ENCODE measurements at places on chromosomes 1 and 21.
A peak's percentile ranks its signal among the peaks of the same experiment; 100 is the strongest.

DNA sequence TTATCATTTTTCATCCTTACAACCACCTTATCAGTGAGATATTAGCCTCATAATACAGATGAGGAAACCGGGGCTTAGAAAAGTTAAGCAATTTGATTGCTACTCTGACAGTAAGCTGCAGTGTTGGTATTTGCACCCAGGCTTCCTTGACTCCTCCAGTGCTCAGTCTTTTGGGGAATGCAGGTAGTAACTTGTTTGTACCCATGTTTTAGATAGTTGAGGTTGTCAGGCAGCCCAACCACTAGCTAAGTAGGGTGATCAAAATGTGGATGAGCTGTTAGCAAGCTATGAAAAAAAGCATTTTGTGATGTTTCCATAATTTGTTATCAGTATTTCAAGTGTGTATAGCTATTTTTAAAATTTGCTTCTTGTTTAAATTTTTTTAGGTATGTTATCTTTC, 80.8 kb downstream of the SASS6 start:
- H3K4me3 ChIP-seq = no peak overlapping the region
- H3K27me3 ChIP-seq = no peaks in the 10 kb centered on the region

GRCh38 chr1:46721686-46722205, 2.8 kb upstream of the EFCAB14 start:
- no peak for DNase-seq
- peaks cover 7% of the 10 kb centered on the region for H3K36me3 ChIP-seq
- no peak overlapping the region for H3K27ac ChIP-seq
- peaks cover 22% of the 10 kb centered on the region for H3K4me1 ChIP-seq
- H3K27me3 ChIP-seq = peaks cover 8% of the 10 kb centered on the region

DNA sequence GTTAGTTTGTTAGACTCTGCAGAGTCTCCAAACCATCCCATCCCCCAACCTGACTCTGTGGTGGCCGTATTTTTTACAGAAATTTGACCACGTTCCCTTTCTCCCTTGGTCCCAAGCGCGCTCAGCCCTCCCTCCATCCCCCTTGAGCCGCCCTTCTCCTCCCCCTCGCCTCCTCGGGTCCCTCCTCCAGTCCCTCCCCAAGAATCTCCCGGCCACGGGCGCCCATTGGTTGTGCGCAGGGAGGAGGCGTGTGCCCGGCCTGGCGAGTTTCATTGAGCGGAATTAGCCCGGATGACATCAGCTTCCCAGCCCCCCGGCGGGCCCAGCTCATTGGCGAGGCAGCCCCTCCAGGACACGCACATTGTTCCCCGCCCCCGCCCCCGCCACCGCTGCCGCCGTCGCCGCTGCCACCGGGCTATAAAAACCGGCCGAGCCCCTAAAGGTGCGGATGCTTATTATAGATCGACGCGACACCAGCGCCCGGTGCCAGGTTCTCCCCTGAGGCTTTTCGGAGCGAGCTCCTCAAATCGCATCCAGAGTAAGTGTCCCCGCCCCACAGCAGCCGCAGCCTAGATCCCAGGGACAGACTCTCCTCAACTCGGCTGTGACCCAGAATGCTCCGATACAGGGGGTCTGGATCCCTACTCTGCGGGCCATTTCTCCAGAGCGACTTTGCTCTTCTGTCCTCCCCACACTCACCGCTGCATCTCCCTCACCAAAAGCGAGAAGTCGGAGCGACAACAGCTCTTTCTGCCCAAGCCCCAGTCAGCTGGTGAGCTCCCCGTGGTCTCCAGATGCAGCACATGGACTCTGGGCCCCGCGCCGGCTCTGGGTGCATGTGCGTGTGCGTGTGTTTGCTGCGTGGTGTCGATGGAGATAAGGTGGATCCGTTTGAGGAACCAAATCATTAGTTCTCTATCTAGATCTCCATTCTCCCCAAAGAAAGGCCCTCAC, at the start of gene OLIG2:
TSS of gene OLIG2 (plus strand) at position 447 of the 954 bp plus-strand sequence. CDS start 928 bp downstream, outside the sequence.
- H3K36me3 ChIP-seq = no peaks in the 10 kb centered on the region
- peak within 1 kb of the TSS; percentile 33 for H3K4me3 ChIP-seq
- peaks cover 86% of the 10 kb centered on the region for H3K27me3 ChIP-seq
- peaks cover 56% of the 10 kb centered on the region for H3K4me1 ChIP-seq
- no peak for DNase-seq
- H3K27ac ChIP-seq = no peak within 1 kb of the TSS

- no peak overlapping the region for H3K4me3 ChIP-seq
- H3K27me3 ChIP-seq = no peaks in the 10 kb centered on the region
- peak; percentile 55 for DNase-seq
- H3K27ac ChIP-seq = peak overlapping the region; percentile 0
Measured at GRCh38 chr1:153357076-153357852, 390 bp upstream of the S100A9 start.

GRCh38 chr1:5645929-5646328, 346.3 kb downstream of the NPHP4 start:
- no peaks in the 10 kb centered on the region for H3K36me3 ChIP-seq
- peaks cover 16% of the 10 kb centered on the region for H3K27me3 ChIP-seq
- no peak overlapping the region for H3K4me3 ChIP-seq
- H3K4me1 ChIP-seq = no peaks in the 10 kb centered on the region
- DNase-seq = no peak

DNA sequence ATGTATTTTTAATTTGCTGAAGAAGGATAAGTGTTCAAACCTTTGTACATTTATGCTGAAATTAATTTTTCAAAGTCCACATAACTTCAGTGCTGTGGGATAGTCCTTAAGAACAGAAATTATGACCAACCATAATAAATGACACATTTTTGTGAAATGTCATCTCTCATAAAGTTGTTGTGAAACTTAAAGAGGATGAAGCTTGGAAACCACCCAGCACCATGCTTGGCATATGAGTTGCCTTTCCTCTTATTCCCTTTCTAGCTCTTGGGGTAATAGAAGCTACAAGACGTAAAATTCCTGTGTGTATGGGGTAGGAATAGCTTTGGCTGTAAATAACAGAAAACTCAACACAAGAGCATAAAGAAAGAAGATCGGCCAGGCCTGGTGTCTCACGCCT, 18.9 kb upstream of the USP24 start:
- H3K27me3 ChIP-seq = peaks cover 9% of the 10 kb centered on the region
- H3K4me3 ChIP-seq = no peak overlapping the region
- no peak for DNase-seq
- H3K36me3 ChIP-seq = no peaks in the 10 kb centered on the region

- H3K27ac ChIP-seq = no peak overlapping the region
- peaks cover 3% of the 10 kb centered on the region for H3K27me3 ChIP-seq
- no peaks in the 10 kb centered on the region for H3K4me1 ChIP-seq
- DNase-seq = no peak
- H3K36me3 ChIP-seq = no peaks in the 10 kb centered on the region
- no peak overlapping the region for H3K4me3 ChIP-seq
Measured at GRCh38 chr1:95098196-95098595, 19.0 kb upstream of the TLCD4 start.

DNA sequence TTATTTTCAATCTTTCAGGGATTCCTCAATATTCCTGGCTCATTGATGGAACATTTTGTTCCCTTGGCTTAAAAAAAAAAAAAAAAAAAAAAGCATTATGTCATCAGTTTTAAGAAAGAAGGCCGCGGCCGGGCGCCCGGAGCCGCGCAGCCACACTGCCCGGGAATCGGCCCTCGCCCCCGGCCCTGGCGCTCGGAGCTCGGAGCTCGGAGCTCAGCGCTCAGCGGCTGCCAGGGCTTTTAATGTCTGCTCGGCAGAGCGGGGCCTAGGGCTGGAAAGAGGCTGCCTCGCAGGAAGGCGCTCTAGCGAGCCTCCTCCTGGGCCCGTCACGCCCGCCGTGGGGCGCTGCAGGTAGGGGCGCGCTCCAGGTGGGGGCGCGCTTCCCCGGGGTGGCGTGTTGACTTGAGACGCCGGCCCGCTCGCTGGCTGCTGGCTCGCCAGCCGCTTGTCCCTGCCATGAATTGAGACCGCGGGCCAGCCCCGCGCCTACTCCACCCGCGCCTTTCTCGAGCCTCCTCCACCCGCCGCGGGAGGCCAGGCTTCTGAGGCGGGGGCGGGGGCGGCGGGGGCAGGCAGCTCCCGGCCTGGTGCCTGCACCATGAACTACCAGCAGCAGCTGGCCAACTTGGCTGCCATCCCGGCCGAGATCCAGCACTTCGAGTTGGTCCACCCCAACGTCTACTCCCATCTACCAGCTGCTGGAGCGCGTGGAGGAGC, 5.4 kb upstream of the TDRD5 start:
- H3K4me1 ChIP-seq = peaks cover 3% of the 10 kb centered on the region
- no peak overlapping the region for H3K4me3 ChIP-seq
- peak; percentile 7 for DNase-seq
- no peaks in the 10 kb centered on the region for H3K36me3 ChIP-seq
- H3K27me3 ChIP-seq = peaks cover 52% of the 10 kb centered on the region
- H3K27ac ChIP-seq = no peak overlapping the region

All from activated naive CD4-positive, alpha-beta T cell treated with anti-CD3 and anti-CD28 coated beads for 36 hours (primary cell).